Left renal pelvis (tissue), 4 donors: ENCODE measurements at places on chromosomes 6 and 20. TPM values are rescaled to one million over a fixed set of nuclear protein-coding genes. Genes with fewer than 3 reads are reported as not detected.

Gene BPIFB2
- polyA plus RNA-seq = not detected

Gene DCBLD1
- polyA plus RNA-seq = 13.2 TPM

Gene IPCEF1
- 8.0 TPM for polyA plus RNA-seq

Gene SLC22A23
- 3.3 TPM for polyA plus RNA-seq

Gene KATNA1
- polyA plus RNA-seq = 33.9 TPM

Gene PIGT
- 99.7 TPM for polyA plus RNA-seq

Gene HSPA12B
- polyA plus RNA-seq = 16.5 TPM

Gene ADTRP
- 2.3 TPM for polyA plus RNA-seq

Gene RHAG
- polyA plus RNA-seq = 0.80 TPM

Gene ARHGAP18
- 35.3 TPM for polyA plus RNA-seq

Gene CDH4
- polyA plus RNA-seq = 1.1 TPM

Gene POU5F1
- polyA plus RNA-seq = 11.7 TPM

Gene LINC00237
- not detected for polyA plus RNA-seq

DNA sequence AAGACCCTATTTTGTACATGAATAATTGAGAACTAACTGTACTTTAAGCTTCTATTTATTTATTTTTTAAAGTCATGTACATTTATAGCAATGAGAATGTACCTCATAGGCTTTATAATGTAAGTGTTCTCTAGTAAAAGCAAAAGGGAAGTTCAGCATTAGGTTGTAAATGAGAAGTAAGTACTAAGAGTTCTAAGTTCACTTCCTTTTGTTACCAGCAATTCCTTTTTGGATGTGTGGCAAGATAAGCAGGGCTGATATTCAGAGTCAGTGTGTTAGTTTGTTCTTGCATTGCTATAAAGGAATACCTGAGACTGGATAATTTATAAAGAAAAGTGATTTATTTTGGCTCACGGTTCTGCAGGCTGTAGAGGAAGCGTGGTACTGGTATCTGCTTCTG, 54.0 kb upstream of the CCN2 start:
- DNase-seq = no peak

GRCh38 chr20:18919996-18920395, 106.4 kb downstream of the SCP2D1 start:
- no peak for DNase-seq

DNA sequence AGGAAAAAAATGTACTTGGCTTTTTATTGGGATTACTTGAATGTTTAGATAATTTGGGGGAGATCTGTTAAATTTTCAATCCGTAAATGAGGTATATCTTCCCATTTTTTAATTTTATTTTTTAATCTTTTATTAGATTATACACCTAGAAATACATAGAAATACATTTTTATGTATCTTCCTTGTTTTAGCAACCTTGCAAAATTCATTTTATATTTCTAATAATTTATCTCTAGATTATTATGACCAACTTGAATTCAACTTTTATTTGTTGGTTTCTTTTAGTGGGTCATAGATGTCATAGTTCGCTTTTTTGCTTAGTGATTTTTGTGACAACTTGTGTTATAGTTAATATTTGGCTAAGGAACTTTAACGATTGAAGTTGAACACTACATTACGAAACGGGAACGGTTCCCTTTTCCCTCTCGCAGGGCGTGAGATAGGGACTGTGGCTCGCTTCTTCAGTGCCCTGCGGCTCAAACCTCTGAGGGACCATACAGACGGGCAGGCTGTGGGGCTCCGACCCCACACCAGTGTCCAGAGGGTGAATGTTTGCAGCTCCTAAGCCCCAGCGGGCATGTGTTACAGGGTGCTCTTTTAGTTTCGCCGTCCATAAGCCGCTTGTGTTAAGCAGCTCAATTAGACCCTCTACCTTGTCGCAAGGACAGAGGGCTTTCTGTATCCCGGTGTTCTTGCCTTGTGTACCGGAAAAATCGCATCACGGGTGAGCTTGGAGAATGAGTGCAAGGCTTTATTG, 53.8 kb downstream of the PRND start:
- no peak for DNase-seq

DNA sequence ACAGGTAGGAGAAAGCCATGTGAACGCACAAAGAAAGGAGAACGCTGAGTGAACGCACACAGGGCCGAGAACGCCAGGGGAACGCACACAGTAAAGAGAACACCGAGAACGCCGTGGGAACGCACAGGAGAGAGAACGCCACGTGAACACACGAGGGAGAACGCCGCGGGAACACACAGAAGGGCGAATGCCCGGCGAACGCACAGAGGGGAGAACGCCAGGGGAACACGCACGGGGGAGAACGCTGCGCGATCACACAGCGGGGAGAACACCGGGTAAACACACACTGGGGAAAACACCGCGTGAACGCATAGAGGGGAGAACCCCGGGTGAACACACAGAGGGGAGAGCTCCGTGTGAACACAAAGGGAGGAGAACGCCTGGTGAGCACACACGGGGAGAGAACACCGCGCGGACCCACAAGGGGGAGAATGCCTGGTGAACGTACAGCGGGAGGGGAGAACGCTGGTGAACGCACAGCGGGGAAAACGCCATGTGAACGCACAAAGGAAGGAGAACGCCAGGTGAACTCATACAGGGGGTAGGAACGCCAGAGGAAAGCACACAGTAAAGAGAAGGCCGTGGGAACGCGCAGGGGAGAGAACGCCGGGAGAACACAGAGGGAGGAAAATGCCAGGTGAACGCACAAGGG, 55.3 kb downstream of the RNASET2 start:
- DNase-seq = no peak

DNA sequence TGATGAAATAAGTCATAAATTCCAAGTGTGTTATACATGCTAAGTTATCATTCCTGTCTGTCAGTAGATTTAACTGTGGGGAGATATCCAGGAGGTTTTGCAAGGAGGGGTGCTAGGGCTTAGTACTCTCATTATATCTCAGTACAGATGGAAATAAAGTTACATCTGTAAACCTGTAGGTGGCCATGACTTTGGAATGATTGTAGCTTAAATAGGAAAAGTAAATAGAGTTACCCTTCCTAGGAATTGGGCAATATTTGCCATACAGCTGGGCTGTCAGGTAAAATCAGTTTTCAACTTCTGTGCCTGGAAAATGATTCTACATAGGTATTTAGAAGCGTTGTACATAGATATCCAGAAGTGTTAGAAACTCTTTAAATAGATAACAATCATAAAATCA, 19.8 kb upstream of the TGM3 start:
- DNase-seq = no peak

GRCh38 chr20:5447188-5447587, 130.4 kb upstream of the PROKR2 start:
- no peak for DNase-seq

- DNase-seq = no peak
These were observed 185.6 kb downstream of the TSHZ2 start for GRCh38 chr20:53157443-53158408.

- DNase-seq = no peak
These were observed 16.2 kb upstream of the BCAS1 start for GRCh38 chr20:54086507-54087039.

DNA sequence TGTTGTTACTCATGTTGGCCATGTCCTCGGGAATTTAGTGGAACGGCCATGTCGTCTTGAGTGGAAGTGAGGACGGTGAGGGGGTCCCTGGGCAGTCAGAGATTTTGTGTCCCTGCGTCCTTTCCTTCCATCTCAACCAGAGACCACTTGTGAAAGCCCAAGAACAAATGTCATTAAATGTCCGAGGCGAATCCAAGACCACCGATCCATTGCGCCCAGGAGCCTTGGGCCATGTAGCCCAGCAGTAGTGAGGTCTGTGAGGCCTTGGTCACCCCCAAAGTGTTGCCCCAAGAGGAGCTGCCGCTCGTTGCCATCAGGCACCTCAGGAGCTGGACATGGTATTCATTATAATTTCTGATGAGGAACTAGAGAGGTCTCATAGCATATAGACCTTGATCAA, 17.4 kb upstream of the MICB start:
- no peak for DNase-seq

DNA sequence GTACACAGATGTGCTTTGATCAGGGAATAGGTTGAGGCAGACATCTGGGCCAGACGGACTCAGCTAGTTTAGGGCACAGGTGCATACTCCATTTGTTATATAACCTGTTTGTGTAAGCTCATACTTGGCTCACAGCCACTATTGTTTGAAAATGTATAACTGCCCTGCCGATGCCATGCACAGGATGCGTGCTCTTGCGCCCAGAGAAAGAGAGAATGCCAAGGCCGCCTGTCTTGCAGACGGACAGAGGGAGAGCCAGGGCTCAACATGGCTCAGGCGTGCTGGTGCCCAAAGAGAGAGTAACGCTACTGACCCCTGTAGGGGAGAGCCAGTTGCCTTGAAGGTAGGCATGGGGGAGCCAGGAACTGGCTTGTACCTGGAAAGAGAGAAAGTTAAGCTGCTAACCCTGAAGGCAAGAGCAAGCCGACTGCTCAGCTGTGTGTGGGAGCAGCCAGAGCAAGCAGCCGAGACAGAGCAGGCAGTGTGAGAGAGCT, 57.7 kb downstream of the FAM229B start:
- DNase-seq = no peak

DNA sequence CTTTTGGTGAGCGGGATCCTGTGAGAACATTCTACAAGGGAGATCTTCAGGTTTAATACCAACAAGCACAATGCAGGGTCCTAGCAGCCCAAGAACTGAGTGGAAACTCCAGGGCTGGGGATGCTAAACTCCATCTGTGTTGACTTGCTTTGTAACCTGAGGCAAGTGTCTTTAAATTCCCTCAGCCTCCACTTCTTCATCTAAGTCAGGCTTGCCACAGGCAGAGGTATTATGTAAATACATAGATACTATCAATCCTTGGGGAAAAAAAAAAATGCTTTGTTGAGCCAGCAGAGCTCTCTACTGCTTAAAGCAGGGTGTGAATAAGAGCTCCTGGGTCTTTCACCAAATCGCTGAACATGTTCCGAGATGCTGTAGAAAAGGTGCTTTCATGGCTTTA, 114.2 kb upstream of the PHACTR1 start:
- no peak for DNase-seq

- no peak for DNase-seq
These were observed 6.5 kb upstream of the NPBWR2 start for GRCh38 chr20:64113796-64114355.

GRCh38 chr6:152981989-152982903, 595 bp downstream of the FBXO5 start:
- no peak for DNase-seq

DNA sequence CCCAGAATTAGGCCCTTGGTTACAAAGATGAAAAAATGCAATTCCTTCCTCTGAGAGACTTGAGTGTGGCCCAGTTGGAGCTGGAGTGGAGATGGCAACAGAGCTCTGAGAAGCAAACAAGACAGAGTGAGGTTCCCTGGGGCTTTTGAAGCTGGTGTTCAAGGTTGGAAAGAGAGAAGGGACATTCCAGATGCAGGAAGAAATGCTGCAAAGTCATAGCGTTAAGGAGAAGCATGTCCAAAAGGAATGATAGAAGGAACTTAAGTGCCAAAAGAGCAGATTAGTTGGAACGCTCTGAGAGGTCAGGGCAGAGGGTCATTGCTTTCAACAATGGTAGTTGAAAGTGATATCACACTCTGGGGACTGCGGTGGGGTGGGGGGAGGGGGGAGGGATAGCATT, 251.8 kb downstream of the TBC1D7 start:
- no peak for DNase-seq

- no peak for DNase-seq
These were observed 276.0 kb upstream of the SGK1 start for GRCh38 chr6:134593887-134594286.

GRCh38 chr6:69866351-69866769, at the start of gene COL19A1:
Gene COL19A1, plus strand, starts transcription at chr6:69866556. Its CDS starts 13,012 bp downstream, at chr6:69879568.
- DNase-seq = no peak

DNA sequence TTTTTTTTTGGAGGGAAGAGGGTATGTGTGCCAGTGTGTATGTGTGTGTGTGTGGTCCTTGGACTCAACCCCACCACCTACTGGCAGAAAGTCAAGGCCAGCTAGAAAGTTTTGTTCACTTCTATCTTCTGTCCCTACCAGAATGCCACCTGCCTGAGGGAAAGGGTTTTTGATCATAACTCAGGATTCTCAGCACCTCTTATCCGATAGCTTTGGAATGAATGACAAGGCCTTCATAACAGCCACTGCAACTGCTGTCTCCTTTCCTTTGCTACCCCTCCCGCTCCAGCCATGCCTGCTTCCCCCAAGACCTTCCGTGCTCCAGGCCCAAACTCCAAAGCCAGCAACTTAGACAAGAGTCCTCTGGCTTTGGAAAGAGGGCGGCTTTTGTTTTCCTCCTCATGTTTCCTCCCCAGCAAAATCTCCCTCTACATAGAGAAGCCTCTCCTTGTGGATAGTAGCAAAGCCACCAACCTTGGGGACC, 18.7 kb downstream of the BTN3A1 start:
- DNase-seq = peak; percentile 48

GRCh38 chr20:61956396-61957342, 109.0 kb downstream of the TAF4 start:
- no peak for DNase-seq

DNA sequence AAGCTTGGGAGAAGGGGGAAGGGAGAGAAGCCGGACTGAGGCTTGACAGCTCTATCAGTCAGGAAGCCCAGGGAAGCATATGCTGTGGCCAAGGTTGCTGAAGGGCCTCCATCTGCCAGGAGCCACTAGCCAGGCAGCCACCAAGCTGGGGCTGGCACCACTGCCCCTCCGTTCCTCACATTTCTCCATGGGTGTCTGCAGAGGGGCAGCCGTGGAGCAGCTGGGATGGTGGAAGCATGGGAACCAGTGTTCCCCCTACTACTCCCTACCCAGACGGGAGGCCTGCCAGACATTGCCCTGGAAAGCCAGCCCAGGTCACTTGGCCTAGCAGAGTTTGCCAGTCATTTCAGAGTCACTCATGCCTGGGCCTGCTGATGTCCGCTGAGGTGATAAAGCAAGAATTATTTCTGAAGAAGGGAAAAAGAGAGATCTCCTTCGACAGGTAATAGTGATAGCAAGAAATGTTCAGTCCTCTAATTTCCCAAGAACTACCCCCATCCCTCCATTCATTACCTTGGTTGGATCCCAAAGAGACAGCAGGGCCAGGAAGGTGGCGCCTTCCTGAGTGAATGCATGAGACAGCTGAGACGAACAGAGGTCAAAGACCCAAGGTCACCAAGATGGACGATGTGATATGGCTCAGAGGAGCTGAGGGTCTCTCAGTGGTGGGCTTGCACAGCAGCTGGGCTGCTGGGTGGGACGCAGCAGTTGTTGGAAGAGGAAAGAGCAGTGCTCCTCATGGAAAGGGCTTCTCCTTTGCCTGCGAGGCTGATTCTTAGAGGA, 21.9 kb downstream of the SNPH start:
- no peak for DNase-seq

- DNase-seq = no peak
These were observed 59.5 kb downstream of the BFSP1 start for GRCh38 chr20:17471606-17472187.

DNA sequence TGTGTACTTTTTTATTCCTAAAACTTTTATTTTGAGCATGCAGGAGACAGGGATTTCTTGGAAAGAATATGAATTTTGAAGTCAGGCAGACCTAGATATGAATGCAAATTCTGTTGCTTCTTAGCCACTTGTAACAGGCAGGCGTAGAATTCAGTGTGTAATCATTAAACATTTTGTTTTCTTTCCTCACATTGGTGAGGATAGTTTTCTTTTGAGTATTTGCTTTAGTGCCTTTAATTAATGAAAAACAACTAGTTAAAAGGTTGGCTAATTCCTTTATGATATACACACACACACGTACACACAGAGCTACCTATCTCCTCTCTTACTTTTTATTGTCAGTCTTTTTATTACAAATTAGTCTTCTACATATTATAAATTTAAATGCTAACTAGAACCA, 342.3 kb downstream of the CDKAL1 start:
- no peak for DNase-seq
